ENCODE measurements at places on chromosomes 5 and 9.

GRCh38 chr9:21605489-21605931 is 123.4 kb upstream of the IFNE start:
- no peak for DNase-seq

DNA sequence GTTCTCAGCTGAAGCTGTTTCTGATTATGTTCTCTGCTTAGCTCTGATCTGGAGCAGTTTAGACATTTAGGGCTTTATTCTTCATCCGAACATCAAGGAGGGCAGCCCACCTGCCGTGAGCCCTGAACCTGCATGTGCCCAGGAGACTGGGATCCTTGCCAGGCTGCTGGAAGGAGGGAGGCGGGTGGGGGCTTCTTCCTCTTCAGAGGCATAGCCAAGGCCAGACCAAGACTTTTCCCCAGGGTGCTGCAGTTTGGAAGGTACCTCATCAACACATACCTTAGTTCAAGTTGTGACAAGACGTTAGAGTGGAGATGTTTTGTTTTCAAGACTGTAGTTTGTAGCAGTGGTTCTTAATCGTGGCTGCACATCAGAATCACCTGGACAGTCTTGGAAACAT is 64.9 kb downstream of the RALGPS1 start:
- no peak for DNase-seq

GRCh38 chr5:26894719-26895263 is 143.6 kb downstream of the CDH9 start:
- no peak for DNase-seq

DNA sequence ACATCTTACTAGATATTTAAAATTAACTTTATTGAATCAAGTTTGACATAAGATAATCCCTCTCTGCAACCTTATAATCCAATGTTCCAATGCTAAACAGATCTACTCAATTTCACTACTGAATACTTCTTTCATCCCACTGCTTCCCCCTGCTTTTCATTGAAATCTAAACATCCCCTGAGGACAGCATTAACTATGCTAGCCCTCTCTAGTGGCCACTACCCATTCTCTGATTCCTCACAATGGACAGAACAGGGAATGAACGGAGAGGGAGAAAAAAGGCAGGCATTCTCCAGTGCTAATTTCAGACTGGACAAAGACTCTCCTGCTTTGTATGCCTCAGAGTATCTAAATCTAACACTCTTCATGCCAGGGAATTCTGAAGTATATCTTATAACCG is 54.3 kb upstream of the RGS7BP start:
- DNase-seq = no peak

- no peak for DNase-seq
Measured at GRCh38 chr5:54804086-54804485, 181.3 kb downstream of the ESM1 start.

DNA sequence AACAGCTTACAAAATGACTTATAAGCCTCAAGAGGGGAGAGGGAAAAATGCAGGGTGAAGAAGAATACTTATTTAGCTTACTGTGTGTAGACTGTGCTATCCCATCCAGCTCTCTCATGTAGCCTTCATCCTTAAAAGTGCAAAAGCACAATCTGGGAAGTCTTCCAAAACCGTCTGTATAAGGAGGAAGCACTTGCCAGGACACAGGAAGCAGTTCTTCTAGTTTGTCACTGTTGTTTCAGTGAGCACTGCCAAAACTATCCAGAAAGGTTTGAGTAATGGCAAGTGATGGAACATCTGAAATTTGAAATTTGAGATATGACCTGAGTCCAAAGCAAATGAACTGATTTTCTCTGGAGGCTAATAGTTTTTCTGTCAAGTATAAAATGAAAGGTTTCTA is 140.8 kb upstream of the ISL1 start:
- DNase-seq = no peak

- DNase-seq = no peak
Measured at GRCh38 chr9:71662082-71662481, 106.2 kb downstream of the CEMIP2 start.

- no peak for DNase-seq
Measured at GRCh38 chr5:115333164-115333563, 36.7 kb upstream of the CCDC112 start.

GRCh38 chr9:136488247-136489214 is 5.7 kb upstream of the SEC16A start:
- peak; percentile 9 for DNase-seq

- no peak for DNase-seq
Measured at GRCh38 chr5:33843579-33843978, 48.2 kb downstream of the ADAMTS12 start.

DNA sequence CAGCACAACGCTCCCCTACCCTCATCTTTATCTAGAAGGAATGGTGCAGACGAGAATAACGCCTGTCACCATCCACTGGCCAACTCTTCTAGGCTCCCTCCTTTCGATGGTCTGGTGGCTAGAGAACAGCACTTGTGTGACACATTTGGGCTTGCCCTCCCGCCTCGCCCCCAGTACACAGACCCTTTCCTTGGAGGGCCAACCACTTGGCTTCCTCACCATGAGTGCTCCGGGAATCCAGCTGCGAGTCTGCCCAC is 1.4 kb downstream of the GNAQ start:
- DNase-seq = no peak

DNA sequence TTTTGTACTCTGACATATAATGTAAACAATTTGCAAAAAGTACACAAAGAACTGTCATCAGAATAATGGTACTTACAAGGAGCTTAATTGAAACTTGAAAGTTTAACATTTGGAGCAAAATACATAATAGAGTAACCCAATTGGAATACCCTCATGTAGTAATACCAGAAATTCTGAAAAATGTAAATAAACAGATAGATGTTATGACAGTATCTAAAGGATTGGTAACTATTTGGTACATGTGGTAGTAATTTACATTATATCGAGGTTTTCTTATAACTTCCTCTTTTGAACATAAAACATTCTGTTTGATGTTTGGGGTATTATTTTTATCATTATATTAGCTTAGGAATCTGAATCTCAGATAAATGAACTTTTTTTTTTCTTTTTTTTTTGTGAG is 211.7 kb upstream of the ELL2 start:
- DNase-seq = no peak

DNA sequence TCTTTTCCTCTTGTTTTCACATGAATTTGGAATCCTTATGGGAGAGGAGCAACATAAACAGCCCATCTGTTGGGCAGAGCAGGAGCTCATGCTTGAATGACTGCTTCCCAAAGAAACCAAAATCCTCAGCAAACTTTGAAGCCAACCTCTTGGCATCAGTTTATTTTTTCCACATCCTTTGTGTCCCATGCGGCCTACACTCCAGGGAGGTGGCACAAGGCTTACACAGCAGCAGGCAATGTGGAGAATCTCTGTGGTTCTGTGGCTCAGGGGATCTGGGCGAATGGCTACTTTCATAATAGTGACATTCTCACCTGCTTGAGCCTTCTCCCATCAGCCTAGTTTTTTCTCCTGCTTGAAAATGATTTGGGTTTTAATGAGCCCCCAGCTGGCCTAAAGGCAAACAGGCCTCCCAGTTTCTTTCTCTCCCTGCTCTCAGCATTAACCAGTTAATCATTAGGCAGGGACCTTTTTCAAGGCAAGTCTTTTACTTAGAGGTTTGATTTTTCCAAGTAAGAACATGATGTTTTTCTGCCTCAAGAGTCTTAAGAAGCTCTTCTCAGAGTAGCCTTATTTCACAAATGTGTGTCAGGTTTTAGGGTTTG is 370.3 kb downstream of the ARHGEF28 start:
- no peak for DNase-seq

DNA sequence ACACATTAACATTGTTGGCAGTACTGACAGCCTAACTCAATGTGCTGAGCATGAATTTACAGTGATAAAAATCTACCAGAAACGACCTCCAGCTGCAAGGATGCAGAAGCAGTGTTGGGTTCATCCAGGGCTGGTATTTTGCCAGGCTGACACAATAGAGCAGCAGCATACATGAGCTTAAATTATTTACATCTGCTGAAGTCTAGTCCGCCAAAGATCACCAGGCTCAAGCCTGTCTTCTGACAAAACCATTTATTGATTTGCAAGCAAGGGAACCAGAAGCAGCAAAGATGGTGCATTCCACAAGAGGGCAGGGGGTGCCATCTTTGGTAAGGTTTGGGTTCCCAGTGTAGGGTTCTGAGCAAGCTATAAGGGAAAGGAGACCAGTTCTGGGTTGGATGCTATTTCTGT is 8.7 kb upstream of the C5orf34 start:
- DNase-seq = no peak

GRCh38 chr5:132491368-132492364 is 1.1 kb upstream of the IRF1 start:
- no peak for DNase-seq

GRCh38 chr5:68087866-68088265 is 127.7 kb upstream of the PIK3R1 start:
- DNase-seq = no peak

- DNase-seq = no peak
Measured at GRCh38 chr5:169944922-169945680, 35.2 kb downstream of the INSYN2B start.

- DNase-seq = no peak
Measured at GRCh38 chr9:3329361-3329760, 196.4 kb downstream of the RFX3 start.

- no peak for DNase-seq
Measured at GRCh38 chr5:116536316-116537083, 38.1 kb downstream of the SEMA6A start.

DNA sequence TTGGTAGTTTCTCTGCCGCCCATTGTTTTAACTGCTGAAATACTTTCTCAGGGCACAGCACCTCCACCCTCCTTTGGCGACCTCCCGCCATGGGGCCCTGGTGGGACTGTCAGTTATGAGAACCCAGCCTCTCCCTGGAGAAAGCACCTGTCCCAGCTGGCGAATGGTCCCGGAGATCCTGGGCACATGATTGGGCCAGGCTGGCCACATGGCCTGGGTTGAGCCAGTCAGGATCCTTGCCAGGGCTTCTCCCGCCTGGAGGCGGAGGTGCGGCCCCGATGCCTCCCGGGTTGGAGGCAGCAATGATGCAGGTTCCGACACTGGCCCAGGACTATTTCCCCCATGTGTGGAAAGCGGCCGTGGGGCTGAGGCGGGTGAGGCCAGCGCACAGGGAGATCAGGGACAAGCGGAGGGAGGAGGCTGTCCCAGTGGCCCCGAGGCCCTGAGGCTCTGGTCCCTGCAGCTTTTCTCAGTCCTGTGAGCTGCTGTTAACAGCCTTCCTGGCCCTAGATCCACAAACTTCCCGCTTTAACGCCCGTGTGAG is 13.6 kb downstream of the UNC5A start:
- no peak for DNase-seq

GRCh38 chr9:108259917-108260675 is 595.7 kb downstream of the ACTL7B start:
- DNase-seq = no peak

GRCh38 chr9:134375011-134375390 is 48.7 kb downstream of the RXRA start:
- no peak for DNase-seq

DNA sequence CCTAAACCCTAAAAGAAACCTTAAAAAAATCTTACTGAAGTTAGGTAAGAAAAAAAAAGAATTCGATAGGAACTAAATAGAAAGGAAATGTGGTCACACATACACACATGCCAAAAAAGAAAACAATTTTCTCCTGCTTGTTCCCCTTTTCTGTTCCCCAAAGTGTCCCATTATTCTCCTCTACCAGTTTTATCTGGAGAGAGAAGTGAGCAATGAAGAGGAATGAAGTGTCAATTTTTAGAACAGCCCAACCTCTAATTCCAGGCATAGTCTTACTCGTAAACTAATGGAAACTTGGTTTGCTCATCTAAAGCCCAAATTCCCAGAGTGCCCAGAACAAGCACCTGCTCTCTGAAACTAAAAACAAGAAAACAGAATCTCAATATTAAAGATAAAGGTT is 26.1 kb downstream of the AP3B1 start:
- DNase-seq = no peak

DNA sequence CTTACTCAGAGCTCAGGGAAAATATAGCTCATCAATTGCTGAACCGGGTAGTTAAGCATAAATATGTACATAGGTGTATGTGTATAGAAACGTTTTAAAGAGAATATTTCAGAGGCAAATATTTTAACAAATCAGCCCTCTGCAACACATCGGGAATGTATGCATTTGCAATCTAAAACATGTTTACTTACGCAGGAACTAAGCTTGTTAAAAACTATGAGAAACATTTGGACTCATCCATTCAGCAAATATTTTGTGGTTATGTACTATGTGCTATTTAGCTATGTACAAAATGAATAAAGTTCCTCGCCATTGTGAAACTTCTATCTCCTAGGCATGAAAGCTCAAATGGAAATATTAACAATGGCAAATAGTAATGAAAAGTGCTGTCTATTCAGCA is 469.9 kb downstream of the ARHGEF28 start:
- no peak for DNase-seq

DNA sequence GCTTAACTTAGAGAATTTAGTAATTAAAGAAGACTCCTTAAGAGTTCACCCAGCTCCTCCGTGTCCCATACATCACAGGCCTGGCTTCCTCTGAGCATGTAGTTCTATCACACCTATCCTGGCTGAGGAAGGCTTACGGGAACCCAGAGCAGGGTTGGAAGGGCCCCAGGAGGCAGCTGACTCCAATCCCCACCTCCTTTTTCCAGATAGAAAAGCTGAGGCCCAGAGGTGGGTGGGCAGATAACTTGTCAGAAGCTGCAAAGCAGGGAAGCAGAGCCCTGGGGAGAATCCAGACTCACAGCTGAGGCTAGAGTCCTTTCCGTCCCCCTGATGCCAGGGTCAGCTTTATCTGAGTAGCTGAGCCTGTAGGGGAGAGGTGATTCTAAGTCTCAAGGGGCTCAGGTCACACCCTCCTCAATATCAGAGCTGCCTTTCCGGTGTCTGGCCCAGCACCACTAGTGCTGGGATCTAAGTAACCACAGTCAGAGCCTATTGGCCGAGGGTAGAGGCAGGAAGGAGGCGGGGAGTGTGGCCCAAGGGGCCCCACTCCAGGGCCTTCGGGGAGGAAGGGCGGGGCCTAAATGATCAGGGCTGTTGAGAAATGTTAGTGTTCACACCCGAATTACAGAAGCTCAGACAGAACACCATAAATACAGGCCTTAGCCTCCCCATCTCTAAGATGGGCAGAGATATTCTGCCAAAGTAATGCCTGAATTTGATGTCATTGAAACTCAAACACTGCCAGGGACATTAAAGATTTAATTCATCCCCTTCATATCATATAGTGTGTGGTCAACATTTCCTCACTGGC is 9.9 kb downstream of the CCDC69 start:
- peak; percentile 94 for DNase-seq

GRCh38 chr5:54049144-54049543 is 261.2 kb downstream of the ARL15 start:
- DNase-seq = no peak

GRCh38 chr9:93061260-93061751 is 2.8 kb downstream of the SUSD3 start:
- no peak for DNase-seq

DNA sequence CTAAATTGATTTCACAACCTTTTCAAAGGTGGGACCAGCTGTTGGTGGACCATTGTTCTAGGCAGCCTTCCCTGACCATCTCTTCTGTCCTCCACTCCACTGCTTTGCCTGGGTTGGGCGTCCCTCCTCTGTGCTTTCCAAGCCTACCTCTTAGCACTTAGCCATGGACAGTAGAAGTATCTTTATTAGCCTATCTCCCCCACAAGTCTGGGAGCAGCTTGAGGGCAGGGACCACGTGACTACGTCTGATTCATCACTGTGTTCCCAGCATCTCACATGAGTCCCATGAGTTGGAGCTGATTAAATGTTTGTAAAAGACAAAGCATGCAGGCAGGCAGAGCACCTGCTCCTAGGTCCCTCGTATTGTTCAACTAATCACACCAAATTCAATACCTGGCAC is 20.9 kb downstream of the MORN5 start:
- DNase-seq = no peak

- no peak for DNase-seq
Measured at GRCh38 chr5:113367586-113367985, 67.2 kb downstream of the TSSK1B start.

All from GDM1 (cell line).